ENCODE measurements at places on chromosomes 16 and 17. TPM values are rescaled to one million over a fixed set of nuclear protein-coding genes. Genes with fewer than 3 reads are reported as not detected.

DNA sequence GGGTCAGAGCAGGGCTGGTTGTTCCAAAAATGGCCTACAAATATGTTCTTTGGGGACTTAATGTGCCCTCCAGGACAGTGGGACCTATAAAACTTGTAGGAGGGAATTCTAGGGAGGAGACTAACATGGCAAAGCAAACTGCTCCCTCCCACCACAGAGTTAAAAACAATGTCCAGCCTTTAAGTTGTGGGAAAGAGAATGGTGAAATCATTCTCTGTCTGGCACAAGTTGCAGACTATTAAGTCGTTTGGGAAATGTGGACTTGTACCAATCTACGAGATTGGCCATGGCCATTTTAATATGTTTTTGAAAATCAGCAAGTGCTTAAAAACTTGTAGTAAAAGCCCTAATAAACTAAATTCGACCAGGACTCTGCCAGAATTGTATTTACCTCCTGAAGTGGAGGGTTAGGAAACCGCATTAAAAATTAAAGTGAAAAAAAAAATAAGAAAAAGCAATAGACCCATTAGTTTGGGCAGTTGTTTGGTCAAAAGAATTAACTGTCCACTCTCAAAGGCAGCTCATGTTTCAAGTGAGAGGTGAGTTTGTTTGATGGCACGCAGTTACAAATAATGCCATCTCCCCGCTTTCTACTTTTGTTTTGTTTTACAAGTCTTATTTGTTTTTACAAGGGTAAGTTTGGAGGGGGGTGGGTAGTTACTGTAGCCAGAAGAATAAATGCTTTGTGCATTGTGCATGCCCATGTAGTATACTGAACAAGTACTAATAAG is 32.4 kb downstream of the ANKFN1 start:
- no peak for DNase-seq

PAM16 gene
- total RNA-seq: 71.3 TPM

EVI2A gene
- 22.0 TPM for total RNA-seq

TNK1 gene
- total RNA-seq: 4.0 TPM

- DNase-seq: peak; percentile 69
Measured at GRCh38 chr17:17691468-17692263, 10.4 kb downstream of the RAI1 start.

DNA sequence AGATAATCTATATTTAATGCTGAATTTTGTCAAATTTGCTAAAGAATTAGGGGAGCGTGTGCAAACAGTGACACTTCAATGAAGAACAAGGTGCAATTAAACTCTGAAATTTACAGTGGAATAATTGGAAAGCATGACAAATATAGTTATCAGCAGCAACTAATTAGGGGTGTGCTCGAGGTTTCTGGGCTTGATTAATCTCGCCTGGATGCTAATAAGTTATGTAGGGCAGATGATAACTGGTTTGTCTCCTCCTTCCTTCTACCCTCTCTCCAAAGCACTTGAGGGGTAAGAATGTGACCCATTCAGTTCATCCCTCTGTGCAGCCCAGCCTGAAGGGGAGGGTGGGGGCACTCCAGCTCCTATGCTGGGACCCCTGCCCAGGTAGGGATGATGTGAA is 21.9 kb downstream of the MRM1 start:
- DNase-seq: no peak

DNA sequence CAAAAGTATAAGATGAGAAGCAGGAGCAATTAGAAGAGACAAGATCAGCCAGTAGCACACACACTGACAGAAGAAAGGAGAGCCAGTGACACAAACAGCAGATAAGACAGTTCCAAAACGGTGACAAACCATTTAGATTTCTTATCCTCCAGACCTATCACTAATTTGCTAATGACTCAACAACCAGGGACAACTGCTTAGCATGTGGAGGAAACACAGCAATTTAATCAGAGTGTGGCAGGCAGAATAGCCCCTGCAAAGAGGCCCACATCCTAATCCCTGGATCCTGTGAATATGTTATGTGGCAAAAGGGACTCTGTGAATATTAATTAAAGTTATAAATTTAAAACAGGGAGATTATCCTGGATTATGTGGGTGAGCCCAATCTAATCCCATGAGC is 81.1 kb downstream of the CACNG1 start:
- no peak for DNase-seq

DNA sequence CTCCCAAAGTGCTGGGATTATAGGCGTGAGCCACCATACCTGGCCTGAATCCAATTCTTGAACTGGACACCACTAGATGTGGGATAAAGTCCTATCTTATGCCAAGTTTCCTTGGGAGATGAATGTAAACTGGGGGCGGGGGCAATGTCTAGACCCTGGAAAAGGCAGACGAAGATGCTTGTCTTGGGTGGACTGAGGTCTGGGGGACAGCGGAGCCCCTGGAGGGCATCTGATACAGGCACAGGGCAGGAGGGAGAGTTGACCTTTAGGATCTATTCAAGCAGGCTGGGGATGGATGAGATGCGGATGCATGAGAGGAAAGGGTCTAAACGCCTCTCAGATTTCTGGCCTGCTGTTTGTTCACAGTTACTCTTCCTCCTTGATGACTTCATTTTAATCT is 11.7 kb downstream of the C1QTNF1 start:
- DNase-seq: no peak

ABCA9 gene
- not detected for total RNA-seq

FDXR gene
- total RNA-seq: 67.6 TPM

SEPTIN12 gene
- not detected for total RNA-seq

DNA sequence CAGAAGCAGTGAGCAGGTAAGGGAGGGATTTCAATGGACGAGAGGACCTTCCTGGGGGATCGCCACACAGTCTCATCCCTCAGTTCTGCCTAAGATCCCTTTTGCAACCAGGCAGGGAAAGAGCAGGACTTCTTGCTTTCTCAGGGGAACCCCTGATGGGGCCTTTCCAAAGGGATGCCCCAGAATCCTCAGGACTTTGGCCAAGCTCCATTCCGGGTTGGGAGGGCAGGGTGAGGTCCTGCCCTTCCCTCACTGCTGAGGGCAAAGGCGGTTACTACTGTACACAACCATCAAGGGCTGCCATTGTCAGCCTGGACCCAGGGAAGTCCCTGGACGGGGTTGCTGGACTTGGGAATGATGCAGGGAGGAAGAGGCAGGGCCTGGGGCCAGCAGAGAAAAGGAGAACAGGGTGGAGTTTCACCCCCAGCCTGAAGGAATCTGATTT is 9.7 kb downstream of the PRR29 start:
- no peak for DNase-seq

SERPINF2 gene
- not detected for total RNA-seq

WNK4 gene
- total RNA-seq: 0.41 TPM

SLC46A1 gene
- total RNA-seq: 1.8 TPM

KCNG4 gene
- total RNA-seq: not detected

DNA sequence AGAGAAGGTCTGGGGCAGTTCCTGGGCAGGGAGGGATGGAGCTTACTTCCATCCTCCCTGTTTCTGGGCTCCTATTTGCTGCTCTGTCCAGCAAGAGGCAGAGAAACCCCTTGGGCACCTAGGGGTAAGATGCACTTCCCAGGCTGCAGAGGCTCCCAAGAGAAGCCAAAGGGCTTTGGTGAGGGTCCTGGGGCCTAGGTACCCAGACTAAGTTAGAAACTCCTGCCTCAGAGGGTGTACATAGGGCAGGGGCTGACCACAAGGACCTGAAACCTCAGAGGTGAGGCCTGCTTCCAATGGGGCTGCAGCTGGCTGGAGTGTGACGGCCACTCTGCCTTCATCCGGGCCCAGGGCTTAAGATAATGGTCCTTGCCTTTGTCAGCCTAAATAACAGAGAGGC is 1.6 kb upstream of the ARMC7 start:
- DNase-seq: no peak

ITGB3 gene
- total RNA-seq: not detected

CTRB1 gene
- not detected for total RNA-seq

DNA sequence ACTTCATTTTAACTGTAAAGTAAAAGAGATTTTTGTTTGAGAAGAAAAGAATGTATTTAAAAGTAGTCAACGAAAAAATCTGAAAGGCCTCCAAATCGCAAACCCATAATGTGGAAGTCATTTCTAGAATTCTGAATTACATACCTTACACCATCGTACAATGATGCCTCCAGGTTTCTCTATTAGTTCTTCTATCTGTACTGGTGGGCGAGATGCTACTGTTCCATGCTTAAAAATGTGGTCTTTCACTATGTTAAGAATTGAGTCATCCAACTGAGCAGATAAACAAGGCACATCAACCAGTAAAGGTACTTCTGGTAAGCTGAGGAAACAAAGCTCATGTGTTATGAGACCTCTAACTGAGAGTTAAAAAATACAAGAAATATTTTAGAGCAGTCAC is 28.5 kb downstream of the CRLF3 start:
- no peak for DNase-seq

GRCh38 chr17:11326492-11326891 is 85.5 kb downstream of the SHISA6 start:
- no peak for DNase-seq

DNA sequence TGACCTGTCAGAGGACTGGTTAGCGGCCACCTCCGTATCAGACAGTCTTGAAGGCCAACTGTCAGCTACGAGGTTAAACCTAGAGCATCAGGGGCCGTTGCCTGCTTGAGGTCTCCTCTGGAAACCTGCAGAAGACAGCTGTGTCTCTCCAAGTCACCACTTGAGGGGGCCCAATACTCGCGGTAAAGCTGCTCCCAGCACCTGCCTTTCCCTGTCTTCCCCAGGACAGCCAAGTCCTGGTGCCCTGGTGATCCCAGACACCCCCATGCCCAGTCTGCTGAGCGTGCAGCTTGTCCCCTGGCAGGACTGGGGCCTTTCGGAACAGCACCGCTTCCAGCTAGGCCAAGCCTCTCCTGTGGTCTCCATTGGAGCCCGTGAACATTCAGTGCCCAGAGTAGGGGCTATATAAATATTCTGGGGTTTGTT is 80.1 kb downstream of the DNAH17 start:
- peak; percentile 76 for DNase-seq

DNA sequence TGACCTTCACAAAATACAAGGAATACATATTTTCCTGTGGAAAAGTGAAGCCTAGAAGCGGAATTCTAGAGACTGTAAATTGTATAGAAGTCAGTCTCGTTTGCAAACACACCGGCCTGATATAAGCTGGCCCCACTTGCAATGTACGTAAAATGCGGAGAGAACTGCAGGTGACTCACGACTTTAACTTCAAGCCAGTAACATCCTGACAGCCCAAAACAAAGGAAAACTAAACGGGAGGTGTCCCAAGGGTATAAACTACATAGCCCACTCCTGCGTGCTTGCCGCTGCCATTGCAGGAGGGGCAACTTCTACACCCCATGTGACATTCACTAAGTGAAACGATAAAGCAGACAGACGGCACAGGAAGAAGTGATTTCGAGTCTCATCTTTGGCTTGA is 101.6 kb downstream of the CYTH1 start:
- DNase-seq: no peak

DNA sequence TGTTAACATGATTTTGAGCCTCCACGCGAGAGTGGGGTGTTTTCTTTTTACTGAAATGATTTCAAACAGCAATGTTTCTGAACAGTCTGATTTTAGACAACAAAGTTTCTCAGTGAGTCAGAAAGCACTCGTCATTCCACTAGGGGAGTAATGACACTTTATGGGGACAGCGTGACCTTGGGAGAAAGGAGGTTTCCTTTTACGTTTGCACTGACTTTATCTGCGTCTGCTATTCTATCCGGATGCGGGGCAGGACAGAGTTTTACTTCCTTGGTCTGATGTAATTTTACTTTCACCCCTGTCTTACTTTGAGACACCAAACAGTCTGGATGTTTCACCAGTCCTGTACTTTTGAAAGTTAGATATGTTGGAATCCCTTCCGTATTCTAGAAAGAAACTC is 20.7 kb downstream of the SLC47A1 start:
- no peak for DNase-seq

DNA sequence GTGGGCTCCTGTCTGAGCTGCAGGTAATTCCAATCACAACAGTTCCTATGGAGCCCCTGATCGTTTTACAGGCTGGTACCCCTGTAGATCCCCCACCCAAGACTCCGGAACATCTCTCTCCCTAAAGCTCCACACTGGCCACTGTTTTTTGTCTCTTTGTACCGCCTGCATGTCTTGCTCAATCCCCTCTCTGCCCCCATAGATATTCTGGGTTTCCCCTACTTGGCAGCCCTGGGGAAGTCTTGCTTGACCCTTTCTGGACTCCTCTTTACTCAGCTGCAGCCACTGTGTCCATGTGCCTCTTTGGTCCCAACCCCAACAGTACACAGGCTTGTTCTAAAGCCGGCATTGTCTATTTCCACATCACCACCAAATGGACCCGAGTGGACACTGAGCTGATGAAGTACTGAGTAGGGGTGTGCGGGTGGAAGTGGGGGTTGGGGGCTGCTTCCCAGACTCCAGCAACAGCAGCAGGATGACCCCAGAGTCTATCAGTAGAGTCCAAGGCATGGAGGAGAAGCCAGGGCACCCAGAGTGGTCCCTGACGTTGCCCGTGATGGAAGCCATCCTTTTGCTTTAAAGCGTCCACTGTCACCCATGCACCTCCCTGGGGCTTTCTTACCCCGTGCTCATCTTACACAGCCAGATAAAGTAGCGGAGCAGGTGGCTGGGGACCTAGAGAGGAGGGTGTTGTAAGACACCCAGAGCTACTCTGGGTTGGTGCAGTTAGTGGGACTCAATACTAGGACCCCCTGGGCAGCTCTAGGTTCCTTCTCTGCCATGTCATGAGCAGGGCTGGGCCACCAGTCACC is 6.4 kb downstream of the CD300LB start:
- DNase-seq: no peak

DNA sequence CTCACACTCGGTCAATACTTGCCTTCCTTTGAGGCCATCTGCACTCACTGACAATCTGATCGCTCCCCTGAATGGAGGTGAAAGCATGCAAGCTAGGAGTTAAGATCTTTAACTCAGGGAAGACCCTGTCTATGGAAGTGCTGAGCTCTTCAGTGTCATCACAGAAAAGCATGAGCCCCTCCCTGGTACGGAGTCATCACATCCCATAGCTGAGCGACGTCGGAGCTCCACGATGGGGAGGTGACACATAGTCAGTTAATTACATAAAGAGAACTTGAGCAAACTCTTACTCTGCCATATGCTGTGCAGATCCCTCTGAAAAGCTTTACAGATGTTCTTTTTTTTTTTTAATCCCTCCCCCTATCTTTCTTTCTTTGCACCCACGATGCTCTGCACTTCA is 463.2 kb downstream of the WWOX start:
- no peak for DNase-seq

- DNase-seq: no peak
Measured at GRCh38 chr17:16101440-16101839, 101.8 kb downstream of the TTC19 start.

DNA sequence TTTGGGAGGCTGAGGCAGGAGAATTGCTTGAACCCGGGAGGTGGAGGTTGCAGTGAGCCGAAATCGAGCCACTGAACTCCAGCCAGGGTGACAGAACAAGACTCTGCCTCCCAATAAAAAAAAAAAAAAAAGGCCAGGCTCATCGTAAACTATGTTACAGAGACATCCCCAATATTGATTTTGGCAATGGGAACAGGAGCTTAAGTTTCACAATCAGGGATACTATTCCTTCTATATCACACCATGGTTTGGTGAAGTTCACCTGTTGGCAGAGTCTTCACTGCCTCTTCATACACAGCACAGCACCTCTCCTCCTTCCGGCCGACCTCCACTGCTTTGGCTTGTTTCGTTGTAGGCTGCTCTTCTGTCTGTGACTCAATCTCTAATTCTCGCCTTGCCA is 21.2 kb downstream of the UTP6 start:
- DNase-seq: no peak
